Cardiac muscle cell (in vitro differentiated cells and primary cell): ENCODE measurements at places on chromosomes 4 and X. TPM values are rescaled to one million over a fixed set of nuclear protein-coding genes. Genes with fewer than 3 reads are reported as not detected.

DNA sequence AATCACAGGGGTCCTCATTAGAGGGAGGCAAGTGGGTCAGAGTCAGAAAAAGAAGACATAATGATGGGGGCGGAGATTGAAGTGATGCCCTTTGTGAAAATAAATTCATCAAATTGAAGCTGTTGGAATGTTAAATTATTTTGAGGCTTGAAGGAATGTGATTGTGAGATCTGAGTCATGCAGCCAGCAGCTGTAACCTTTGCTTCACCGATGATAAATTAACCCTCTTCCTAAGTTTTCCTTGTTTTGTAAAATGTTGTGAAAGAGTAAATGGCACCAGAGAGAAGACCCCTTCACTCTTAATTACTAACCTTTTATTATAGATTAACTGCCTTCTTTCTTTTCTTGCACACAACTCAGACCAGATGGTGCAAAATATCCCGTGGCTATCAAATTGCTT is 47.7 kb upstream of the FAM9A start:
- peak; percentile 48 for DNase-seq

GRCh38 chrX:18039023-18039422 is 177.9 kb upstream of the RAI2 start:
- DNase-seq = no peak

The RGN gene
- total RNA-seq = 5.7 and 15.4 TPM in 2 replicates

DNA sequence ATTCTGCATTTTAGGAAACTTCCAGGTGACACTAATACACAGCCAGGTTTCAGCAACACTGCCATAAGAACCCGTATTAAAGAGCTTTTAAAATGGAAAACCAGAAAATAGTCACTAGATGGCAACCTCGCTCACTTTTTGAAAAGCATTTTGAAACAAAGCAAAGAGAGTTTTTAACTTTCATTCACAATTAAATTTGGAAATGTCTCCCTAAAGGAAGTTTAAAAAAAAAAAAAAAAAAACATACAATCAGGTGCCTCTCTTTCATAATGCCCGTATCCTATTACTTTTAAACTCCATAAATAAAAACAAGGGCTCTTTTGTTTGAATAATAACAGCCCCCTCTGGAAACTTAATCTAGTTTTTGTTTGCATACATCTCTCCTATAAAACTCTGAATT is 20.3 kb downstream of the MEPE start:
- DNase-seq = peak; percentile 41

- DNase-seq = peak; percentile 17
These were observed 101.2 kb downstream of the CBR4 start for GRCh38 chr4:168908851-168909273.

GRCh38 chr4:116143198-116143597 is 942.2 kb downstream of the TRAM1L1 start:
- DNase-seq = no peak

DNA sequence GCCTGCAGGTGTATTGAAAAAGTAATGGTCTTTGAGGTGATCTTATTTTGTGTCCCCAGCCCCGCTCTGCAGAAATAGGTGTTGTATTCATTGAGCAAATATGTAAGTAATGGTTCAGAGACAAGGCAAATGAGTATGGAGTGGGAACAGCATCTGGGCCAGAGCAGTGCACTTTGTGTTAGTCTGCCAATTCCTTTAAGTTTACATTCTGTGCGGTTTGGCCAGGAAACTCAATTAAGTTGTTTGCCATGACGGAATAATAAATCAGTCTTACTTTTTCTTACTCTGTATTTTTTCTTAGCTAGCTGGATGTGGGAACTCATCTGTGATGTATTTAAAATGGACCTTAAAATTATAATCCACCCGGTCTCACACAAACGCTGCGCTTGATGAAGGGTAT is 12.6 kb downstream of the DCLK2 start:
- no peak for DNase-seq

- DNase-seq = peak; percentile 1
These were observed 219.0 kb upstream of the CPEB2 start for GRCh38 chr4:14783011-14783877.

The SERTM2 gene
- 9.3 and 11.0 TPM in 2 replicates for total RNA-seq

GRCh38 chr4:77745792-77746191 is 73.4 kb downstream of the CNOT6L start:
- no peak for DNase-seq

DNA sequence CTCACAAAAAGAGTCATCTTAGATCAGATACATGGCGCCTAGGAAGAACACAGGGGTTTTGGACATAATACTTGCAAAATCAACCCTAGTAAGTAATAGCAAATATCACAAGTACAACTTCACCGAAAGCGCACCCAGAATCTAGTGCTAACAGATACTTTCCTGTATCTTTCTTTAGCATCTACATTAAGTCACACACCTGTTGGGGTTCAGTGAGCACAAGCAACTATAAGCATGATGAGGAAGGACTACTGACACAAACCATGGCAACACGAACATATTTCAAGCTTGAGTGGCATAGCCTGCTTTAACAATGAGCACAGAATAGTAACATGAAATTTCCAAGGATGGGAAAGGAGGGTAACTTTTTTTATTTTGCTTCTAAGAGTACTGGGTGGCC is 116.1 kb downstream of the GPC3 start:
- no peak for DNase-seq

GRCh38 chr4:52877694-52878093 is 15.6 kb downstream of the RASL11B start:
- DNase-seq = no peak

DNA sequence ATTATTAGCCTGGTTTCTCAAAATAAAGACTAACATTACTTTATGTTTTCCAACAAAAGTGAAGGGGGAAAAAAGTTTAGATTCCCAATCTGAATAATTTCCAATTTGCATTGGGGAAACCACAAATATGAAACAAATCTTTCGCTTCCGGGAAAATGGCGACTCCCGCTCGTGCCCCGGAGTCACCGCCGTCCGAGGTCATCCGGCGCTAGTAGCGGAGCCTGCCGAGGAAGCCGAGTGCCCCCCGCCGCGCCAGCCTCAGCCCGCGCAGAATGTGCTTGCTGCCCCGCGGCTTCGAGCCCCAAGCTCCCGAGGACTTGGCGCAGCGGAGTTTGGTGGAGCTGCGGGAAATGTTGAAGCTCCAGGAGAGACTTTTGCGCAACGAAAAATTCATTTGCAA is 75.0 kb upstream of the TMPRSS11A start:
- DNase-seq = no peak

DNA sequence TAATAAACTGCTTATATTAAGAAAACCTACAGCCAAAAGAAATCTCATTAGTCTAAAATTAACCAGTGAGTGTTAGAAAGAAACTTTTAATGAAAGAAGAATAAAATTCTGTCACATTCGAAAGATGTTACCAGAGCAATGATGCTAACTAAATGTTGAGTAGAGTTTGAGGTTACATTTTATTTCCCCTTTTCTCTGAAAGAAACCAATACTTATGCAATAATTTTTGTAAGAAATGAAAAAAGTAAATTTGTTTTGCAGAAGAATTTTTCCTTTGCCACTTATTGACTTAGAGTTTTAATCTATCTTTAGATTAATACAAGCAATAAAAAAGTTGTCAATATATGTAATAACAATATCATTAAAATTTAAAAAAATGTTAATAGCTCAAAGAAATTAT is 574.0 kb upstream of the GALNTL6 start:
- DNase-seq = no peak

The NWD2 gene
- total RNA-seq = 0.06 TPM in 1 of 2 replicates, not detected in the other

GRCh38 chr4:66855956-66856355 is 689.3 kb downstream of the CENPC start:
- peak; percentile 14 for DNase-seq

DNA sequence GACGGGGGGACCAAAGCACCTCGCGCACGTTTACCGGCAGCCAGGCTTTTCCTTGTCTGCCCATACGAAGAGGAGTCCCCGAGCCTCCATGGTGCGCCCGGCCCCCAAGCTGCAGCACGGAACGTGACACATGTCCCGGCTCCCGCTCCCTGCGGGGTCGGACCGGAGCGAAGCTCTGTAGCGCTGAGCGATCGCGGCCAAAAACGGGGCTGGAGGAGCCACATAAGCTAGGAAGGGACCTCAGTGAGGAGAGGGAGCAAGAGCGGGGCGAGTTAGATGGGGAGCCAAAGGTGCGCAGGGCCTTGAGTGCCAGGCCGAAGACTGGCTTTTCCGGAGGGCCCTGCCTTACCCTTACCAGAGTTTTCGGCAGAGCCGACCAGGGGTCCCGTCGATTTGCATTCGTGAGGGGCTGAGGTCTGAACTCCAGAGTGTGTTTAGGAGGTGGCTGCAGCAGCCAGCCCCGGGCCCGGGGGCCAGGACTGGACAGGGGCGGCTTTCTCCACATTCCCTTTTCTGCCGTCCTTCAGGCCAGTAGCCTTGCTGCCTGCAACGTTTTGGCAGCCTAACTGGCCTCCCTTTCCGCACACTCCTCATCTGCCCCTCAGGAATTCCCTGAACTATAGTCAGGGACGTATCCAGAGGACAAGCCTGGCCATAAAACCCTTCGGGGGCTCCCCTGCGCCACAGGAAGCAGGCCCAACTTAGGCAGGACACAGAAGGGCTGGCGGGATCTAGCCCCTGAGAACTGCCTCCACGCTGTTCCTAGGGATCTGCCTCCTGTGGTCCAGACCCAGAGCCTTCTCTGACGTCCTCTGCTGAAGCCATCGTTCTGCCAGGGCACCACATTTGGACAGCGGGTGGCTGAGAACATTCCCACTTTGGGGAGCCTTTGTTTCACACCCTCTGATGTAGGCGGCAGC is 689 bp downstream of the SSR4 start:
- no peak for DNase-seq

DNA sequence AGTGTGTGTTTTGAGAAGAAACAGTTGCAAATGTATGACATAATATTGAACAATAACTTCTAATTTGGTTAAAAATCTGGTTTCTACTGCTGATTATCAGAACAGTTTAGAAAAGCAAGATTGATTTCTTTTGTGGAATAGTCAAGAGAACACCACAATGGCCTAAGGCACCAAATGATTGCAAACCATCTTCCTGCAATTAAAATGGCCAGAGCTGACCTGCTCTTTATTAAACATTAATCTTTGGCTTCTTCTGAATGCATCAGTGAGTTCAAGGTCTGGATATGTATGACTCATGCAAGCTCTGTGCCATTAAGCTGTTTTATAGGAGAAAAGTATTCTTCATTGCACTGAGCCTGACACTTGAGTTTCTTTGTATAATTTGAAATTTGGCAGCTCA is 107.8 kb upstream of the PDHA2 start:
- DNase-seq = peak; percentile 33

The TMPRSS11F gene
- not detected in 2 replicates for total RNA-seq

The CT83 gene
- total RNA-seq = not detected in 2 replicates

The ERAS gene
- total RNA-seq = not detected in 2 replicates

GRCh38 chr4:60366661-60367060 is 833.5 kb upstream of the ADGRL3 start:
- DNase-seq = no peak

GRCh38 chrX:42714981-42715700 is 62.8 kb downstream of the PPP1R2C start:
- peak; percentile 13 for DNase-seq

DNA sequence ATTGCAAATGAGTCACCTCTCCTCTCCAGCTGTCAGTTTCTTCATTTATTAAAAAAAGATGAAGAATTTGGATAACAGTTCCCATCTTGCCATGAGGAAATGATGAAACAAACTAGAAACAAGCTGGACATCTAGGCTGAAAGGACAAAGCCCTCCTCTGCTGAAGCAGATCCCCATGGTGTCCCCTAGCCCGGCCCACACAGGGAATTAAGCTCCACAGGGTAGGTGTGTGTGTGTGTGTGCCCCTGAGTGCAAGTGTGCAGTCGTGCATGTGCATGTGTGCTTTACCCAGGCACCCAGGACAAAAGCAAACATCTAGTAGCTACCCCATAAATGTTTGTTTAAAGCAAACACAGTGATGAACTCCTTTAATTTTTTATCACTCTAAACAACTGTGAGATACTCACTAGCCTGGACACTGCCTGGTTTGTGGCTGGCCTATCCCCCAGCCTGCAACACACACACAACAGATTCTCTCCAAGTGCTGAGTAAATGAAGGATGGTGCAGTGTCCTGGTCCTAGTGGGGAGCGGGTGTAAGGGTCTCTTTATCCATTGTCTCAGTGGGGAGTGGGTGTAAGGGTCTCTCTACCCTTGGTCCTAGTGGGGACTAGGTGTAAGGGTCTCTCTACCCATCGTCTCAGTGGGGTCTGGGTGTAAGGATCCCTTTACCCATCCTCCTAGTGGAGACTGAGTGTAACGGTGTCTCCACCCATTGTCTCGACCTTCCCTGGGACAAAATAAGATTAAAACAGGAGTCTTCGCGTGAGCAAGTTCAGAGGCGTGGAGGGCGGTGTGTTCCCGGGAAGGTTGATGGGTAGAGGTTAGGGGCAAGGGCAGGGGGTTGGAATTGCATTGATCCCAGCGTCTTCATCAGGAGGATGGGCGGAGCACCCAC is 688 bp upstream of the EVC start:
- no peak for DNase-seq

The CEP135 gene
- total RNA-seq = 2.4 and 5.5 TPM in 2 replicates

The PABPC5 gene
- total RNA-seq = 8.8 and 10.3 TPM in 2 replicates

- no peak for DNase-seq
These were observed 14.4 kb upstream of the SEPSECS start for GRCh38 chr4:25174674-25175073.

The AWAT2 gene
- total RNA-seq = not detected in 2 replicates

- no peak for DNase-seq
These were observed 1806.8 kb upstream of the TENM3 start for GRCh38 chr4:180436361-180436760.

DNA sequence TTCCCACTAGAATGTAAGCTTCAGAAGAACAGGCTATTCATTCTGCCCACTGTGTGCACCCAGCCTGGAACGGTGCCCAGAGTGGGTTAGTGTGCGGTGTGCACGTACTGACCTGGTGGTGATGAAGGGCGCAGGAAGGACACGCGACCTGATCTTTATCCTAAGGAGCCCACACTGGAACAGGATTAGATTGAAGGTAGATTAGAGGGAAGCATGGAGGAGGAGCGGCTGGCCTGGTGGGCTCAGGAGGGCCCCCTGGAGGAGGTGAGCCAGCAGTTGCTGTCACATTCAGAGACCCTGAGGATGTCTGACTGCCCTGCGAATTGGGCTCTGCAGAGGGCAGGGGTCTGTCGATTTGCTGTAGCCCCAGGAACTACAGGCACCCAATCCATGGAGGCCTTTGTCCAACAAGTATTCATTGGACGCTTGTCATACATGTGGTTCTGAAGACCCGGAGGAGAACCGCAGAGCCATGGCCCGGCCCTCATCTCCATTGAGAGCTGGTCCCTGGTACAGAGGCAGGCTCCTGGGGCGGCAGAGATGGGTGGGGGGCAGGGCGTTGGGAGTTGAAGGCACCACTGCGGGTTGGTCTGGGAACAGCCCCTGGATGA is 73.2 kb downstream of the HTRA3 start:
- DNase-seq = no peak

The NEUROG2 gene
- total RNA-seq = 0.24 TPM in 1 of 2 replicates, not detected in the other

The PCDH19 gene
- total RNA-seq = 0.60 TPM in 2 replicates

The AADAT gene
- 8.9 and 10.2 TPM in 2 replicates for total RNA-seq

DNA sequence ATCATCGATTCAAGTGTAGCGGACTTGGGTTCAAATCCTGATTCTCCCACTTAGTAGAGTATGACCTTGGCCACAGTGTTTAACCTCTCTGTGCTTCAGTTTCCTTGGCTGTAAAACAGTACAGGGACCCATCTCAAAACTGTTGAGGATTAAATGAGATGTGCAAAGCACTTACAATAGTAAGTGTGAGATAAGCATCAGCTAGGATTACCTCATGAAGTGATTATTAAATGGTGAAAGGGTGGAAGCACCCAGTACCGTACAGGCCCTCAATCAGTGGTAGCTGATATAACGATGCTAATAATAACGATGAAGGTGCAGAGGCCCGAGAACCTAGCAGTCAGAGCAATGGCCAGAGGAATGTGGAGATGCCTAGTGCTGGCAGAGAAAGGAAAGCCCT is 45.1 kb downstream of the PRPS1 start:
- DNase-seq = no peak

- DNase-seq = no peak
These were observed 81.9 kb downstream of the FAM114A1 start for GRCh38 chr4:38949411-38950051.

GRCh38 chr4:152427981-152428380 is 107.9 kb downstream of the FBXW7 start:
- DNase-seq = no peak
